ENCODE measurements at places on chromosomes 7 and 10.

DNA sequence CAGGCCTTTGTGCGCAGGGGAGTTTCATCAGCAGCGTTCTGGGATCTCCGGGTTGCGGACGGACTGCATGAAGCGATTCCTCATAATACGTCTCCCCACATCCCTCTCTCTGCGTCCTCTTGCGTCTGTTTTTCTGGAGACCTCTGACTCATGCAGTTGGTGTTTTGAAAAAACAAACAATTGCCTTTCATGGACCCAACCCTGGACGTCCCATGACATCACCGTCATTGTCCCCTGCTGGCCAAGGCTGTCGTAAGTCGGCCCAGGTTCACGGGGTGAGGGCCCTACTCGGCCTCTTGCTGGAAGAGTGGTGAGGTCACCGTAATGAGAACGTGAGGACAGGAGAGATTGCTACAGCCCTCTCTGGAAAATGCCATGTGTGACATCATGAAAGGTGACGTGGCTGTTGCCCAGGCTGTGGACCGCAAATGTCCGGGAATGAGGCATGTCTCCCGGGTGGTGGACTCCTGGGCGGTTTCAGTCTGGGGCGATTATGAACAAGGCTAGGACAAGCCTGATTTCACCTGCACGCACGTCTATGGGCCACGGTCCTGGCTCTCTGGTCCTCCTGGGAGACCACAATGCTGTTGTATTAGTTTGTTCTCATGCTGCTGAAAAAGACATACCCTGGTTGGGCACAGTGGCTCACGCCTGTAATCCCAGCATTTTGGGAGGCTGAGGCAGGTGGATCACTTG, 9.8 kb upstream of the MAFK start:
- DNase-seq = peak; percentile 83

DNA sequence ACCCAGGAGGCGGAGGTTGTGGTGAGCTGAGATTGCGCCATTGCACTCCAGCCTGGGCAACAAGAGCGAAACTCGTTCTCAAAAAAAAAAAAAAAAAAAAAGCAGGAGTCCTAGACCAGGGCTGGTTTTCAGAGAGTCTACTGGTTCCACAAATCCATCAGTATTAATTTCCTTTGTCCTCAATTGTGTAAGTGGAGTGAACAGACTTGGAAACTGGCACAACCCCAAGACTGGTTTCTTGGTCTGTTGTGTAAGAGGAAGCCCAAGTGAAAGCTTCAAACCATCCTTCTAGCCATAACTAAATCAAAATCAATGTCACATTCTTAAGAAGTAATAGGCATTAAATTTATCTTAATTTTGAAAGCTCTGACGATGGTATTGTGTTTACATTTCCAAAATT, 213.6 kb downstream of the DGKI start:
- DNase-seq = no peak

DNA sequence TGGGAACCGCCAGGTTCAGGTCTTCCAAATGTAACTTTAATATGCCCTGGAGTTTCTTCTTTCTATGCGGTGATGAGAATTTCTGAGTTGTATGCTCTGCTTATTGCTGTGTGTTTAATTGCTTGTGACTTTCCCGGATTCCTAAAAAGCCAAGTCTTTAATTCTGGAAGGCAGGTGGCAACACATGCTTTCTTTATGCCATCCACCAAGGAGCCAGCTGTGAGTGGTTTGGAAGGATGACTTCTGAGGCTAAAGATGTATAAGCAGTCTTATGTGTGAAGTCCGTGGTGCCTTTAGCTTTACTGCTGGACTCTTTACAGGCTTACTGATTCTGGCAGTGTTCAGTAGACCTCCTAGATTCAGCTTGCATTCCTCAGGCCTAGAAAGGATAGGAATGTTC, 3.1 kb downstream of the SDK1 start:
- DNase-seq = no peak

DNA sequence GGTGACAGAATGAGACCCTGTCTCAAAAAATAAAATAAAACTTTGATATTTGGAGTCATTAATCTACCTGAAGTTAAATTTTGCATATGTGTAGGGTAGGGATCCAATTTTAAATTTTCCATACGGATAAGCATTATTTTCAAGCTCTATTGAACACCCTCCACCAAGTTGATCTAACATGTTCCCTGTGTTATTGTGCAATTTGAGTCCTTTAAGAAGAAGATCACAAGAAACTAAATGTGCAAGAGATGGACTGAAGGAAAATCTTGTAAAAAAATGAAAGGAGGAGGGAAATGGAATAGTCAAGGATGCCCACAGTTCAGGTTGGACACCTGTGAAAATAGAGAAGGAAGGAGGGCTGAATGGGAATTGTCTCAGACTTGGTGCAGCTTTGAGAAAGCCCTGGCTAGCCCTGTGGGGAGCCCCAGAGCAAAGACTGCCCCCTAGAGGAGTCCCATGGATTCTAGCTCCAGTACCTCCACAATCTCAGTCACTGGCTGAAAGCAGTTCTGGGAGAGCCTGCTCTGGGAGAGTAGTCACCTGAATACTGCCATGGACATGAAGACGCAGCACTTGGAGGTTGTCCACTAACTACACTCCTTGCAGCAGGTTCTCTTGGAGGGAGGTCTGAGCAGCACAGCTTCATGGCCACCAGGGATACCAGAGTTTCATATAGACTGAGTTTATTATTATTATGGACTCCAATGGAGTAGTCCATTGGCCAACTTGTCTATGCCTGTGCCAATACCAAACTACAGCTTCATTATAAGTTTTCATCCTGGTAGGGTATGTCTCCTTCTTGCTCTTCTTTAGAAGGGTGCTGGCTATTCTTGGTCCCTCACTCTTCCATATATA, 5.7 kb upstream of the TIAL1 start:
- peak; percentile 19 for DNase-seq

- no peak for DNase-seq
These were observed 1.9 kb downstream of the PTEN start for GRCh38 chr10:87865241-87865881.

- DNase-seq = no peak
These were observed 27.2 kb downstream of the GRID1 start for GRCh38 chr10:86339226-86339865.

GRCh38 chr10:103757531-103758293, 97.7 kb downstream of the SH3PXD2A start:
- peak; percentile 73 for DNase-seq

GRCh38 chr7:125529249-125529648, 599.6 kb upstream of the POT1 start:
- DNase-seq = no peak

Measured in fibroblast of skin of back (primary cell).